ENCODE measurements at places on chromosomes 6 and 20. TPM values are rescaled to one million over a fixed set of nuclear protein-coding genes. Genes with fewer than 3 reads are reported as not detected.

GATA5 gene
- 15.2 TPM for total RNA-seq

CCNC gene
- 68.0 TPM for total RNA-seq

SPDEF gene
- 2.6 TPM for total RNA-seq

SLC17A9 gene
- total RNA-seq, result 17.3 TPM

- H3K4me1 ChIP-seq, result no peaks in the 10 kb centered on the region
- no peaks in the 10 kb centered on the region for H3K36me3 ChIP-seq
- H3K27ac ChIP-seq, result no peak overlapping the region
- no peaks in the 10 kb centered on the region for H3K27me3 ChIP-seq
Measured at GRCh38 chr6:138638604-138639003, 135.0 kb upstream of the CCDC28A start.

Measured in lung (tissue), 17 donors.